ENCODE measurements at places on chromosomes 12 and 14.

GRCh38 chr14:28307506-28307905 lies 459.1 kb upstream of the FOXG1 start:
- no peak for DNase-seq

DNA sequence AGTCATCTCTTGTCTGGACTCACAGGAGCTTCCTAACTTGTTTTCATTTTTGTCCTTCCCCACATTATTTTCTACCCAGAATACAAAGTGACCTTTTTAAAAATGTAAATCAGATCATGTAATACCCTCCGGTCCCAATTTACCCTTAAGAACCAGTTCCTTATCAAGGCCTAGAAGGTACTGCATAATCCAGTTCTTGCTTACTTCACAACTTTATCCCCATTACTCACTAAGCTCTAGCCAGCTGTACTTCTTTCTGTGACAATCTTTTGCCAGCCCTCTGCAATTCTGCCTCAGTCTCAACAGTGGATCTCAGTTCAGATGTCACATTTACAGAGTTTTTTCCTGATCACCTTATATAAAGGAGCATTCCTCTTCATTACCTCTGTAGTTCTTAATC lies 11.6 kb downstream of the RAP1B start:
- DNase-seq = no peak

GRCh38 chr14:52551696-52552062 lies 626 bp downstream of the TXNDC16 start:
- peak; percentile 19 for DNase-seq

- DNase-seq = no peak
Observed at GRCh38 chr14:94021416-94022157, 4.6 kb upstream of the OTUB2 start.

DNA sequence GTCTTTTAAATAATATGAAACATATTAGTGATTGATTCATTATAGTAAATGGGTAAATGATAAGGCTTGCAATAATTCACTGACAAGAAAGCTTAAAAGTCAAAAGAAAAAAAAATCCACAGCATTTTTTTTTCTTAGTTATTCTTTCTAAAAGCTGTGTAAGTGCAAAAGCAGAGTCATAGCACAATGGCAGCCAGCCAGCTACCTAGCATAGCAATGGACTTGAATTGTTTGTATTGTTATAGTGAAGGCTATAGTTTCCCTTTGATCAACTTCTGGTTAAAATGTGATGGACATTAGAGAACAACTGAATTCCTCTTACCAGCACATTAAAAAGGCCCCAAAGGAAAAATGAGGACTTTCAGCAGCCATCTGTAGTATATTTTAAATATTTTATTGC lies 232.1 kb downstream of the NAV3 start:
- DNase-seq = peak; percentile 57

- DNase-seq = no peak
Observed at GRCh38 chr14:86310148-86310547, 780.2 kb downstream of the FLRT2 start.

GRCh38 chr14:98957211-98958047 lies 314.6 kb downstream of the BCL11B start:
- DNase-seq = peak; percentile 67

DNA sequence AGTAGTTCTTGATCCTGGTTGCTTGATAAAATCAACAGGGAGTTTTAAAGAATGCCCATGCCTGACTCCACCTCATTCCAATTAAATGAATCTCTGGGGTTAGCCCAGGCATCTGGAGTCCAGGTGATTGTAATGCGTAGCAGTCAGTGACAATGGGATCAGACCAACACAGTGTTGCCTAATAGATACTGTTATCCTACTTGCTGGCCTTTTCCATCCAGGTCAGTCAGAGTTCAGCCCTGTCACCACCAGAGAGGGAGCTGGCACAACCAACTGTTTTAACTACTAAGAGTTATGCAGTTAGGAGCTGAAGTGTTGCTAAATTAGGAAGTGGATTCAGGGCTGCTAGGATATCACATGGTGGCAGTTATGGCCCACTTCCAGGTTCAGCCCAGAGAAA lies 107.1 kb downstream of the GPR135 start:
- peak; percentile 49 for DNase-seq

DNA sequence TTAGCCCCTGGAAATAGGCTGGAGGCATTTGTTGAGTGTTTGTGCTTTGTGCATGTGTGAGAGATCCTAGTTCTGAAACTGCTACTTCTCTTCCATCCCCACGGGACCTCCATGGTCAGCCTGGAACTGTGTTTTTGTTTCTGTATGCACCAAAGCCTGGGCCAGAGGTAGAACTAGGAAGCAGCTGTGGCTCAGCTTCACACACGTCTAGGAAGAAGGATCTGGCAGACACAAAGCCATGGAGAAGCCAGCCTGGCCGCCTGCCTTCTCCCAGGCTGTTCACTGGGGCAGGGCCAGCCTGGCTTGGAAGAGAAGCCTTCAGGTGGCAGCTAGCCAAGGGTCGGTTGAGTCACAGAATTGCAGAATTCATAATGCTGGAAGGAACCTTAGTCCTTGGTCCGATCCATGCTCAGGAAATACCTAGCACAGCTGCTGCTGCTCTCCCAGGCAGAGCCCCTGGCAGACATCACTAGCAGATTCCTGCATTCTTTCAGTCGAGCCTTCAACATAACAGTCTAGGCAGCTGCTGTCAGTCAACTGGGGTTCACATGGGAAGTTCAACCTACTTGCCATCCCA lies 27.0 kb downstream of the RIN3 start:
- peak; percentile 99 for DNase-seq

GRCh38 chr12:3302401-3303041 lies 188.5 kb upstream of the PRMT8 start:
- DNase-seq = peak; percentile 42

- peak; percentile 22 for DNase-seq
Observed at GRCh38 chr14:91250912-91251311, 6.4 kb upstream of the GPR68 start.
